Heart left ventricle (tissue), 16 donors: ENCODE measurements at places on chromosomes 7 and 10. TPM values are rescaled to one million over a fixed set of nuclear protein-coding genes. Genes with fewer than 3 reads are reported as not detected.

The NPC1L1 gene
- 0.17 TPM for total RNA-seq

DNA sequence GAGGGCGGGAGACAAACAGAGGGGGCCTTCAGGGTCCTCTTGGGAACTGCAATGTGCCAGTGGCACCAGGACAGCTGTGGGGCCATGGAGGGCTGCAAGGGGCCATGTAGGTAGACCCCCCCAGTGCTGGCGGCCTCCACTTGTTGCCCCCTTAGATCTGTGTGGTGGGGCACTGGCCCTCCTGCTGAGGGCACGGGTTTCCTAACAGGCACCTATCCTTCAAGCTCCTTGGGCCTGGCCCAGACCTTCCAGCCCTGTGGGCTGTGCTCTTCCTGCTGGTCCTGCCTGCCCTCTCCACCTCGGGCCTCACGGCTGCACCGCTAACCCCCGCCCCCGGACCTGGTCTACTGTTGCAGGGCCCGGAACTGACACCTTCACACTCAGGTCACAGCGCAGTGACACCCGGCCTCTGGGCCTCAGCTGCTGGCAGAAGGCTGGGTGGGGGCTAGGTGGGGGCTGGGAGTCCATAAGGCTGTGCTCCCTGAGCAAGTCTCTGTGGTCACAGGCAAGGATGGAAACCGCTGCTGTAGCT lies 12.6 kb downstream of the RASGEF1A start:
- H3K36me3 ChIP-seq, result no peaks in the 10 kb centered on the region
- no peaks in the 10 kb centered on the region for H3K27me3 ChIP-seq
- no peaks in the 10 kb centered on the region for H3K4me1 ChIP-seq
- H3K4me3 ChIP-seq, result no peak overlapping the region

GRCh38 chr7:13489386-13489785 lies 500.1 kb downstream of the ETV1 start:
- H3K4me1 ChIP-seq, result no peaks in the 10 kb centered on the region
- H3K36me3 ChIP-seq, result no peaks in the 10 kb centered on the region
- H3K27me3 ChIP-seq, result no peaks in the 10 kb centered on the region
- H3K27ac ChIP-seq, result no peak overlapping the region
- no peak for DNase-seq

- peaks cover 45% of the 10 kb centered on the region for H3K36me3 ChIP-seq
- H3K27ac ChIP-seq, result peak overlapping the region; percentile 94
- H3K4me3 ChIP-seq, result peak overlapping the region; percentile 69
- peaks cover 21% of the 10 kb centered on the region for H3K4me1 ChIP-seq
- DNase-seq, result no peak
Observed at GRCh38 chr7:44985033-44985695, 6.3 kb upstream of the MYO1G start.
